Stimulated activated CD4-positive, alpha-beta T cell treated with anti-CD3 and anti-CD28 coated beads, Interleukin-12 subunit alpha, Interleukin-12 subunit beta, amount 100 ng/mL, for 24 hours (primary cell): ENCODE measurements at places on chromosomes 1 and 21.

DNA sequence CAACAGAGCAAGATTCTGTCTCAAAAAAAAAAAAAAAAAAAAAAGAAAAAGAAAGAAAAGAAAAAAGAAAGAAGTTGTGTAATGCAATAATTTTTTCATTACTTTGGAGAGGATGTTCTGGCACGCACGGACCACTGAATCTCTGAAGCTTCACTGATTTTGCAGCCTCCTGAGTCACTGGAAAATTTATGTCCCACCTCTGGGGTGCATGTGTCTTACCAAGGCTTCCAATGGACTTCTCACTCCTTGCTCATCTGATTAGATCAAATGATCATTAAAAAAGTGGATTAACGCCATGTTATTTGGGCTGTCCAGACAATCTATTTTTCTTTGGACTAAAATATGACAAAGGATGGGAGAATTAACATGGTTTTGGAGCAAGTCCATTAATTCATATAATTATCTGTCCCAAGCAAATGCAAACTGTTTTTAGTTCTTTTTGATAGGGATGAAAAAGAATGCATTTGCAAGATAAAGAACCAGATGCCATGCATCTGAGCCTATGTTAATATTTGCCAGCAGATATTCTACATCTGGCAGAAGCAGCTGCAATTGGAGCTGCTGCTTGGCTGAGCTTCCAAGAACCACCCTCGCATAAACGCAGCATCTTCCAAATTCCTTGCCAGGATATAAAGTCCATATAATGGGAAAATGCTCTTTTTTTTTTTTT, 10.1 kb upstream of the MAP1LC3C start:
- no peak for DNase-seq

GRCh38 chr1:223363856-223364684, at the start of gene SUSD4:
SUSD4 (minus strand) TSS chr1:223364176; CDS start chr1:223363425, 751 bp downstream.
- peak; percentile 40 for DNase-seq

- DNase-seq: no peak
Observed at GRCh38 chr1:222239130-222239529, 308.8 kb downstream of the HHIPL2 start.

- DNase-seq: no peak
Observed at GRCh38 chr1:89844860-89845259, 24.0 kb downstream of the LRRC8D start.
